Right ventricle myocardium superior (tissue), 1 donor: ENCODE measurements at places on chromosomes 12 and 14. TPM values are rescaled to one million over a fixed set of nuclear protein-coding genes. Genes with fewer than 3 reads are reported as not detected.

ASIC1 gene
- total RNA-seq, result 1.6 TPM

GRCh38 chr14:63670692-63671091 lies 29.0 kb upstream of the WDR89 start:
- DNase-seq, result no peak

NTN4 gene
- 81.5 TPM for total RNA-seq

DNA sequence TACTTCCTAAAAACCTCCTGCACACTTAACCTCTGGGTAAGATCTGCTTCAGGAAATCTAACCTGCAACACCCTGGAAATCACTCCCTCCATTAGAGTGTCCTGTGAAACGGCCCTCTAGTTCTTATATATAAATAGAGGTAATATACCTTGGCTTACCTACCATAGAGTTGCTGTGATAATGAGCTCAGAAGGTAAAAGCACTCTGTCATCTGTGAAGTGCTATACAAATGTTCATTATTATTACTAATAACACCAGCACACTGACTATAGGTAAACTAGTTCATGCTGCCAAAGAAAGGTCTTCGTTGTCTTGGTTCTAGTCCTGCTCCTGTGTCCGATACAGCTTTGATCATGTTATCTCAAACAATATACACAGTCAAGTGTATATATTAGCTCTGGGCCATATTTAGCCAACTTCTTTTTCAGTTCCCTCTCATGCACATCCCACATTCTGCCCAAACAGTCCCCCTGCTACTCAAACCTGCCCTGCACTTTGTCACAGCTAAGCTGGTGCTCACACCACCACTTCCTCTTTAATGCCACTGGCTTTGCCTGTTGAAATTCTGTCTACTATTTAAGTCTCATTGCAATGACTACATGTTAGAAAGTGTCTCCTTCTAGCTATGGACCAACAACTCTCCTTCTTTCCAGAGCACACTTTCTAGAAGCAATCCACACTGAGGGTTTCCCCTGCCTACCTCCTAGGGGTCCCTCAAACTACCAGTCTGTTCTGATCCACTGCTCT lies 5.1 kb downstream of the E2F7 start:
- DNase-seq, result no peak

DNA sequence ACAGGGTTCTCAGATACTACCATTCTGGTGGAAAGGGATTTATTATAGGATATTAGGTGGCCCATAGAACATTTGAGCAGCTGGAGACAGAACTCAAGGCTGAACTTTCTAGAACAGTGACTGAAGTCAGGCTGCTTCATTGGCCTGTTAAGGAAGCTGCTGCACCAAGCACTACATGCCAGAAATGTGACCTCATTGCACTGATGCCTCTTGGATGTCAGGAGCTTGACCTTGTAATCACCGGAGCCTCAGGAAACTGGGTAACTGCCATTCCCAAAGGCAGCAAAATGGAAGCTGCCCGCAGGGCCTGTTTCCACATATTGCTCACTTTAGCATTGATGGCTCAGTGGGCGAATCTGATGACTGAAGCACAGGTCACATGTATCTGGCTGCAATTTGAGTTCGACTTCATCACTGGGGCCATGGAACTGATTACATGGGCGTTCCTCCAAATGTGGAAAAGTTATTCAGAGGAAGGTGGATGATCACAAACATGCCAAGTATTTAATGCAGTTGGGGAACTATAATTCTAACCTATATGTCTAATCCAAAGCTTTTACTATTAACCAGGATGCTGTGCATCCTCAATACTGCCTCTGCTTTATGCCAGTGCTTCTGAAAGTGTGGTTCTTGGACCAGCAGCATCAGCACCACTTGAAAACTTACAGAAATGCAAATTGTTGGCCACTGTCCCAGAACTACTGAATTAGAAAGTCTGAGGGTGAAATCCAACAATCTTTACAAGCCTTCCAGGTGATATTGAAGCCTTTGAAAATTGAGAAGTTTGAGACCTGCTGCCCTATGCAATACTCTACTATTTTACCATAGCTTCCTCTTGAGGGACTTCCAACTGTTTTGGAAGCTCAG lies 337.2 kb upstream of the NAV3 start:
- peak; percentile 29 for DNase-seq

IKZF4 gene
- total RNA-seq, result 7.0 TPM

DNA sequence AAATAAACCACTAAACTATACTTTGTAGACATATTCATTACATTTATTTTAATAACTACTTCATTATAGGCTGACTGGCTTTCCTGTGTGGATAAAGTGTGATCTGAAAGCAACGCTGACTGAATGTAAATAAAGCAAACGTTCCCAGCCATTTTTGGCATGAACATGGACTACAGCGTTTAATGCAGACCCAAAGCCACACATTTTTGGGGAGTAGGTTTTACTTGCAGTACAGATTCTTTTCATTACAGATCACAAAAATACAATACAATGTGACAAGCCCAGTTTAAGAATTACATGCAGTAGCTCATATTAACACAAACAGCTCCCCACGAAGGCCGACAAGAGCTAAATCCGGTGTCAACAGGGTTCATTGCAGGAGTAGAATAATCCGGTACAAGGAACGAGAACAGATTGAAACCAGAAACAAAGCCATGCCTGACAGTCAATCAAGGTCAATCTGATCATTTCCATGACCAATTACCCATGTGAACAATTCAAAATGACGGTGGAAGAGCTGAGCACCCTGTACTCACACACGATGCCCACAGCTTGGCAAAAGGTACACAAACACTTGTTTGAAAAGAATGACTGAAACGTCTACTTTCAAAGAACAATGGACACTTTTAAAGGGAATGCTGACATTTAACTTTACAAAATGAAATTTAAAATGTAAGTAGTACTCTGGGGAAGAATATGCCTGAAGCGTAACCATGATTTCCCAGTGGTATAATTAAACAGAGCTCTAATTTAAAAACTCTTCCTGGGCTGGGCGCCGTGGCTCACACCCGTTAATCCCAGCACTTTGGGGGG lies 5.3 kb downstream of the BAG5 start:
- peak; percentile 6 for DNase-seq

SVOP gene
- total RNA-seq, result 3.0 TPM

ENDOU gene
- total RNA-seq, result 0.11 TPM

PIK3C2G gene
- not detected for total RNA-seq

DNA sequence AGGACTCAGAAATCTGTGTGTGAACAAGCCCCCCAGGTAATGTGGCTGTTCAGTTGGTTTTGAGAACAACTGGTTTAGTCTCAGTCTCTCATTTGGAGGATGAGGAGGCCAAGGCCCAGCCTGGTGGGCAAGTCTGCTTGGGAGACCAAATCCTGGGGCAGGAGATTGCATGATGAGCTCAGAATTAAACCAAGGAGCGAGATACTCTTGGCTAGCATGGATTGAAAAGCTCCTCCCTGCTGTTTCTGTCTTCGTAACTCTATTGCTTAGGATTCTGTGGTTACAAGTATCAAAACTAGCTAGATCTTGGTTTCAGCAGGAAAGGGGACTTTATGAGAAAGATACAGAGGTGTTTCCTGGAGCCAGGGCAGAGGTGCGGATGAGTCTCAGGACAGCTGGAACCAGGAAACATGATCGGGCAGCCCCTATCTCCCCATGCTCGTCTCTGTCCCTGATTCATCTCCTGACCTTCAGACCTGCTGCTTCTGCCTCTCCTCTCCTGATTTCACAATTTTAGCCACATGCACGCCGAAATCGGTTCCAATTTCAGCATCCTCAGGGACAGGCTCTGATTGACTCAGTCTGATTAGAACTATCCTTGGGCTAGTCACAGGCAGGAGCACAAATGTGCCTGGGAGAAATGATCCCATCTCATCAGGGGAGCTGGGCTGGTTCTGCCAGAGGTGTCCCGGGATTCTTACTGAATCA lies 40.2 kb upstream of the RIN3 start:
- DNase-seq, result peak; percentile 68

GUCY2C gene
- not detected for total RNA-seq

GRCh38 chr14:97408937-97409815 lies 612.0 kb downstream of the VRK1 start:
- DNase-seq, result no peak

- DNase-seq, result no peak
These were observed 405.8 kb downstream of the MED13L start for GRCh38 chr12:115871714-115872113.

RIPK3 gene
- total RNA-seq, result 2.9 TPM

GRCh38 chr12:14769466-14769968 lies 33.8 kb downstream of the WBP11 start:
- DNase-seq, result peak; percentile 59

- no peak for DNase-seq
These were observed 15.8 kb upstream of the PPP4R4 start for GRCh38 chr14:94158239-94158883.

GRCh38 chr12:131194166-131194565 lies 240.5 kb downstream of the ADGRD1 start:
- no peak for DNase-seq

- DNase-seq, result no peak
These were observed 93.8 kb downstream of the PTPRB start for GRCh38 chr12:70543444-70543843.

GRCh38 chr14:74611650-74612349 lies at the start of gene LTBP2:
Gene LTBP2, minus strand, starts transcription at chr14:74612237. Its CDS starts 293 bp downstream, at chr14:74611944.
- no peak for DNase-seq

DNA sequence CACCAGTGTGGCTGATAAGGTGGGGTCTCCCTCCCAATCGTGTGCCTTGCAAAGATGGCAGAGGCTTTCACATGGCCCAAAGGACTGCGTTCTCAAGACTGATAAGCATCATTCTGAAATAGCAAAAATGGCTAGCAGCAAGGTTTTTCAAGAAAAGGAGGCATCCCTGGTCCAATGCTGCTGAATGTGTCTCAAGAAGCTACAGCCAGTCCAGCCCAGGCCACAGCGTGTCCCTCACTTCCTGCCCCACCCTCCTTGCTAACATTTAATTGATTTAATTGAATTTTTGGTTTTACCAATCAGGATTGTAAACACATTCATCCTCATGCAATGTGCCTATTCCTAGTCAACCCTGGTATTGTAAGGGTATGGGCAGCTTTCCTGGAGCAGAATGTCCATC lies 55.9 kb downstream of the C14orf132 start:
- DNase-seq, result no peak
